ENCODE measurements at places on chromosomes 11 and 22. TPM values are rescaled to one million over a fixed set of nuclear protein-coding genes. Genes with fewer than 3 reads are reported as not detected.

LRP4 gene
- polyA plus RNA-seq, result 1.4 TPM

OR56B4 gene
- not detected for polyA plus RNA-seq

FBLN1 gene
- polyA plus RNA-seq, result 335 TPM

AIP gene
- polyA plus RNA-seq, result 56.1 TPM

KCNA4 gene
- not detected for polyA plus RNA-seq

MOGAT2 gene
- not detected for polyA plus RNA-seq

PGA4 gene
- polyA plus RNA-seq, result 0.31 TPM

LINC01488 gene
- not detected for polyA plus RNA-seq

DNA sequence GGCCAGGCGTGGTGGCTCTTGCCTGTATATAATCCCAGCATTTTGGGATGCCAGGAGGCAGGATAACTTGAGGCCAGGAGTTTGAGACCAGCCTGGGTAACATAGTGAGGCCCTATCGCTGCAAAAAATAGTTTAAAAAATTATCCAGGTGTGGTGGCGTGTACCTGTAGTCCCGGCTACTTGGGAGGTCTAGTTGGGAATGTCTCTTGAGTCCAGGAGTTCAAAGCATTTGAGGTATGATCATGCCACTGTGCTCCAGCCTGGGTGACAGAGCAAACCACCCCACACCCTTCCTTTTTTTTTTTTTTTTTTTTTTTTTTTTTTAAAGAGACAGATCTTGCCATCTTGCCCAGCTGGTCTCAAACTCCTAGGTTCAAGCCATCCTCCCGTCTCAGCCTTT lies 16.8 kb downstream of the CBL start:
- DNase-seq, result no peak

- peak; percentile 28 for DNase-seq
Measured at GRCh38 chr11:16891964-16892363, 122.2 kb downstream of the PLEKHA7 start.

GRCh38 chr11:123228496-123229163 lies 33.6 kb upstream of the CLMP start:
- DNase-seq, result peak; percentile 19

DNA sequence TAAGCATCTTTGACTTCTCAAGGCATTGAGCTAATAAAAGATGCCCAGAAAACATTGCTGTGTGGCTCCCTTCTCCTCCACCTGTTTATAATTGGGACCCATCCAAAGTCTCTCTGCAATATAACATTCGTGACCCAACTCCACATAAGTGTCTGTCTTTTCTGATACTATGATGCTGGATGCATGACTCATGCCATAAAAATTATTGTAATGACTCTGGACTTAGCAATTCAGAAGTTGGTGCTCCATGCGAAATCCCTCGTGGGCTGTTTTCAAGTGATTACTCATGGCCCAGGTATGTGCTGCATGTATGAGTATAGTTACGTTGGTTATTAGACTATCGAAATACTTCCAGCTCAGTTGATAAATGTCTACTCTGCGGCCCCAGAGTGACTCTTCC lies 11.7 kb downstream of the FJX1 start:
- DNase-seq, result peak; percentile 98

DNA sequence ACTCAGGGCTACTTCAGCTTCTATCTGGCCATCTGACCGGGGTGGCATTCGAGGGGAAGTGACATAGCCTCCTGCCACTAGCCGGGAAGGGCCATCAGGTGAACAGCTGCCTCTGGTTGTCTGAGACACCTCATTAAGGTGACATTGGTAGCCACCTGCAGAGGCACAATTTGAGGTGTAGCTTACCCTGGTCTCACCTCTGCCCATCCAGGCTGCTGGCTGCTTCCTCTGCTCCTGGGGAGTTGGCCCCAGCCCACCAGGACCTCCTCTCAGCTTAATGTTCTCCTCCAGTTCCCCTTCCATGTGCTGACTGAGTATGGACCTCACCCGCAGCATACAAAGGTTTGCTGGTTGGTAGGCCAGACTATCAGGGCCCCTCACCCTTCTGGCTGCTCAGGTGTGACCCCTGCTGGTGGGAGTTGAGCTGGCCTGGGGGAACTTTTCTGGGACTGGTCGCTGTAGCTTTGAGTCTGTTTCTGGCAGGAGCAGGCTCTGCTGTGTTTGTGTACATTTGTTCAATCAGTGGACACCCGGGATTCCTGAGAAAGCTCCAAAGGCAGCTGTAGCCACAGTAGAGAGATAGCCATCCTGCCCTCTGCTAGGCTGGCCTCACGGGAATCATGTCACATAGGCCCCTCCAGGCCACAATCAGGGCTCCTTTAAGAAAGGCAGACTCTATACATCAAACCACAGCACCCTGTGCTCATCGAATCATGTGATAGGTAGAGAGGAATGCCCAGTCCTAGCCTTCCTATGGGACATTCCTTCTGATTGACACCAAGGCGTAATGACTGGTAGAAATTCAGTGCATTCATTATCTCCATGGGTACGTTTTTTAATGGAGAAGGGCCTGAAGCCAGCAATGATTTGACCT lies 295.1 kb upstream of the PLET1 start:
- peak; percentile 34 for DNase-seq
